Thymus (tissue), 14 donors: ENCODE measurements at places on chromosomes 1 and 21. TPM values are rescaled to one million over a fixed set of nuclear protein-coding genes. Genes with fewer than 3 reads are reported as not detected.

DNA sequence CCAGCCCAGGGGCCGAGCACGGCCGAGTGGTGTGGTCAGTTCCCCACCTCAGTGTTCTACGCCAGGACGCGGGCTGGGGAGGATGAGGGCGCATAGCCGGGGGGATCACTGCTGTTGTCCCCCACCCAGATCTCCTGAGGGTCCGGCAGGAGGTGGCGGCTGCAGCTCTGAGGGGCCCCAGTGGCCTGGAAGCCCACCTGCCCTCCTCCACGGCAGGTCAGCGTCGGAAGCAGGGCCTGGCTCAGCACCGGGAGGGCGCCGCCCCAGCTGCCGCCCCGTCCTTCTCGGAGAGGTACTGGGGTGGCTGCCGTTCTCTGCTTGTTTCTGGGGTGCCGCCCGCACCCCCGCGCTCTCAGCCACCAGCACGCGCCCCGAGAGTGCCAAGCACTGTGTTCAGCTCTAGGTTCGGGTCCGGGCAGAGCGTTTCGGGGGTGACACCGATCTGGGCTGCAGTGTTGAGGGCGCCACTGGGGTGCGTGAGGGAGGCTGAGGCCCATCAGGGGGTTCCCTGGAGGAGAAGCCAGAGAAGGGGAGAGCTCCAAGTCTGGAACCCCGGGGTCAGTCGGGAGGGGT is 17.4 kb downstream of the SAMD11 start:
- no peak overlapping the region for H3K4me3 ChIP-seq
- peaks cover 72% of the 10 kb centered on the region for H3K27me3 ChIP-seq
- H3K36me3 ChIP-seq = peaks cover 25% of the 10 kb centered on the region
- H3K4me1 ChIP-seq = peaks cover 2% of the 10 kb centered on the region
- no peak overlapping the region for H3K27ac ChIP-seq

DNA sequence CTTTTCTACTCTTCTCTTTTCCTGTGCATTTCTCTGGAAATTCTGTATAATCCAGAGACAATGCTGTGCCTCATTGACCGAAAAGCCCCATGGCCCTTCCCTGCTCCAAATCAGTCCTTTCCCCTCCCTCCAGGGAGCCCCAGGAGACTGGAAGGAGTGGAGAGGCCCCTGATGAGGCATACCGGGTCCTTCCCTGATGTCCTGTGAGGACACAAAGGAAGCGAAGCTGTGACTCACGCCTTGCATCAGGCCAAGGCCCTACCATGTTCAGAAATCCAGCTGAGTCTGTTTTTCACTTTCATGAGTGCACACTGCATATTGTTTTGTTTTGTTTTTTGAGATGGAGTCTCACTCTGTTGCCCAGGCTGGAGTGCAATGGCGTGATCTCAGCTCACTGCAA is 38.7 kb upstream of the BECN2 start:
- DNase-seq = no peak
- no peaks in the 10 kb centered on the region for H3K4me1 ChIP-seq
- no peak overlapping the region for H3K4me3 ChIP-seq
- H3K36me3 ChIP-seq = no peaks in the 10 kb centered on the region
- H3K27me3 ChIP-seq = no peaks in the 10 kb centered on the region

- DNase-seq = no peak
- H3K4me3 ChIP-seq = peak overlapping the region; percentile 47
- H3K27me3 ChIP-seq = no peaks in the 10 kb centered on the region
- H3K27ac ChIP-seq = peak overlapping the region; percentile 15
These were observed 28.1 kb downstream of the AHDC1 start for GRCh38 chr1:27575840-27576331.

DNA sequence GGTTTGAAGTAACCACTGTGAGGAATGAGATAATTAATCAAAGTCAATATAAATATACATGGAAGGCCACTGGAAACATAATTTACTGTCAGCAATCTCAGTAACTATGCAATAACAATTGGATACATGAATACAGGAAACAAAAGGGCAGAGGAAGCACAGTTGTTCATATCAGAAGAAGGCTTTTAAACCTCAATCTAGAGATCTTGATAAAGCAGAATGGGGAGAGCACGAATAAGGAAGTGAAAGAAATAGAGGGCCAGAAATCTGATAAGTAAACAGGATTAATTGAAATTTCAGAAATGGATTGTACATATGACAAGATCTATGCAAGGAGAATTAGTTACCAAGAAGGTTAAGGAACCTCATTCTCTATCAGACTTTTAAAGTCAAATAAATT is 93.0 kb downstream of the EVI5 start:
- no peak for DNase-seq
- no peak overlapping the region for H3K4me3 ChIP-seq
- no peaks in the 10 kb centered on the region for H3K27me3 ChIP-seq
- no peak overlapping the region for H3K27ac ChIP-seq
- H3K36me3 ChIP-seq = no peaks in the 10 kb centered on the region
- H3K4me1 ChIP-seq = no peaks in the 10 kb centered on the region

DNA sequence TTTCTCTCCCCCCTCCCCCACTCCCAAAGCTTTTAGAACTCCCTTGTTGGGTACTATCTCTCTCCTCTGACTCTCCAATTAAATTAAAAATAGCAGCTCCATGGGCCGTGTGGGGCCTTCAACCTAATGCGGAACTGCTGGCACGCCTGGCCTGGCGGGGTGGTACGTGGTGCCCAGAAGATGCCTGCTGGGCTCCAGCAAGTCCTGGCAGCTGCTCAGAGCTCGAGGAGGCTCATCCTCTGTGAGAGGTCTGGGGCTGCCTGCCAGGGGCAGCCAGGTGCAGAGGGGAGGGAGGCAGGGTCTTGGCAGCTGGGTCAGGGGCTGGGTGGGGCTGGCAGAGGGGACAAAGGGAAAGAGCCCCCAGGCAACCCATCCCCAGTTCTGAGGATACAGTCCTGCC is 74.4 kb downstream of the ACTL8 start:
- H3K27me3 ChIP-seq = no peaks in the 10 kb centered on the region
- H3K27ac ChIP-seq = no peak overlapping the region
- H3K4me1 ChIP-seq = no peaks in the 10 kb centered on the region
- no peak for DNase-seq

The ATP1A4 gene
- 0.28 TPM for total RNA-seq

GRCh38 chr1:38500352-38500751 is 359.2 kb downstream of the RRAGC start:
- H3K36me3 ChIP-seq = no peaks in the 10 kb centered on the region
- DNase-seq = no peak
- no peaks in the 10 kb centered on the region for H3K4me1 ChIP-seq

- H3K4me3 ChIP-seq = peak overlapping the region; percentile 30
- no peaks in the 10 kb centered on the region for H3K4me1 ChIP-seq
- H3K27ac ChIP-seq = no peak overlapping the region
These were observed 65.7 kb downstream of the MAP3K7CL start for GRCh38 chr21:29195981-29196669.

- H3K27ac ChIP-seq = no peak overlapping the region
- H3K4me3 ChIP-seq = no peak overlapping the region
- H3K4me1 ChIP-seq = no peaks in the 10 kb centered on the region
- no peaks in the 10 kb centered on the region for H3K27me3 ChIP-seq
- DNase-seq = no peak
- no peaks in the 10 kb centered on the region for H3K36me3 ChIP-seq
These were observed 259.4 kb downstream of the KCNJ6 start for GRCh38 chr21:37656899-37657298.

GRCh38 chr21:31606081-31606874 is 53.2 kb upstream of the SOD1 start:
- no peaks in the 10 kb centered on the region for H3K4me1 ChIP-seq
- no peak overlapping the region for H3K4me3 ChIP-seq
- DNase-seq = no peak
- no peaks in the 10 kb centered on the region for H3K36me3 ChIP-seq

DNA sequence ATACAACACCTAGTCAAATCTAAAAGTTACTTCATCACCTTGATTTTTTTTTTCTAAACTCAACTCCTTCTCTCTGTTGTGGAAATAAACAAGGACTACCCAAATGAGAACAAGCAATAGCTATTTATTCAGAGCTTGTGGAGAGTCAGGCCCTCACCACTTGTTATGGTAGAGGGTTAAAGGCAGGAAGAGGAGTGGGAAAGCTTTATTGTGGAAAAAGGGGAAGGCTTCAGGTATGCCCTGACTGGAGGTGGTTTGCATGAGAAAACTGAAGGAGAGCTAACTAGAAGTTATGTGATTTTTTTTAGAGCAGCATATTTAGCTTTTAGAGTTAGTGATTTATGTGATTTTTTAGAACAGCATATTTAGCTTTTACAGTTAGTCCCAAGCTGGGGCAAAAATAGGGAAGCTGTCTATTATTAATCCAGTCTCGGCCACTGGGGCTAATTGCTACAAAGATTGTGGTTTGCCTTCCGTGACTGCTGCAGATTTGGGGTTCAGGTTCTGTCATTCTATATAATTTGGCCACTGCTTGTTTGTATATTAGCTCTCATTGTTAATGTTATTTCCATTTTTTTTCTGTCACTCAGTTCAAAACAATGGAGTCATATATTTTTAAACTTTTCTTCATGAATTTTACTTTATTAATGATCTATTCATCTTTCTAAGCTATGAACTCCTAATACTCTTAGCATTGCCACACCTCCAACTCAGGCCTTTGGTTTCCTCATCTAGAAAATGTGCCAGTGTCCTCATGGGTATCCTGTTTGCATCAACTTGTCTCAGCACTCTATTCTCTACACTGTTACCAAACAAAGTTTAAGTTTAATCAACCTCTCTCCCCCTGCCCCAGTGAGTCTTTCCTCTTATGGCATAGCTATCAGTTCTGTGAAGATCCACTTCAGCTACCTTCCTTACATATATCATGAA is 713.0 kb downstream of the BRINP3 start:
- H3K4me1 ChIP-seq = no peaks in the 10 kb centered on the region
- no peaks in the 10 kb centered on the region for H3K36me3 ChIP-seq
- H3K27me3 ChIP-seq = no peaks in the 10 kb centered on the region
- no peak overlapping the region for H3K4me3 ChIP-seq

- no peaks in the 10 kb centered on the region for H3K4me1 ChIP-seq
- no peak overlapping the region for H3K4me3 ChIP-seq
- no peak overlapping the region for H3K27ac ChIP-seq
- H3K27me3 ChIP-seq = no peaks in the 10 kb centered on the region
- DNase-seq = no peak
These were observed 70.3 kb downstream of the PROX1 start for GRCh38 chr1:214058076-214058475.

DNA sequence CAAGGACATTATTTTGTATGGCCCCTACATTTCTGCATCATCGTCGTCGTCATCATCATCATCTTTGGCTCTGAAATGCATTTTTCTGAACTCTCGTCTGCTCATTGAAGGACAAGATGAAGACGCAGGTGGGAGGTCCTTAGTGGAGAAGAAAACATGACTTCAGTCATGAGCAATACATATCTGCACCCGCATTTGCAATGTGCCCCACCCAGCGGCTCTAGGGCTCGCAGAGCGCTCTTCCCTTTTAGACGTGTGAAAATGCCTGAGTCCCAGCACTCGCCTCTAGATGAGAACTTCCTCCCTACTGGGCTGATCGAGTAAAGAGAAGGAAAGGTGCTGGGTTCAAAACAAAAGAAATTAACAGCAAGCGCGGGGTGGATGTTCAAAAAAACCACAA is 10.1 kb downstream of the C1orf174 start:
- no peaks in the 10 kb centered on the region for H3K27me3 ChIP-seq
- peaks cover 52% of the 10 kb centered on the region for H3K36me3 ChIP-seq
- DNase-seq = no peak
- H3K4me3 ChIP-seq = no peak overlapping the region
- no peak overlapping the region for H3K27ac ChIP-seq

DNA sequence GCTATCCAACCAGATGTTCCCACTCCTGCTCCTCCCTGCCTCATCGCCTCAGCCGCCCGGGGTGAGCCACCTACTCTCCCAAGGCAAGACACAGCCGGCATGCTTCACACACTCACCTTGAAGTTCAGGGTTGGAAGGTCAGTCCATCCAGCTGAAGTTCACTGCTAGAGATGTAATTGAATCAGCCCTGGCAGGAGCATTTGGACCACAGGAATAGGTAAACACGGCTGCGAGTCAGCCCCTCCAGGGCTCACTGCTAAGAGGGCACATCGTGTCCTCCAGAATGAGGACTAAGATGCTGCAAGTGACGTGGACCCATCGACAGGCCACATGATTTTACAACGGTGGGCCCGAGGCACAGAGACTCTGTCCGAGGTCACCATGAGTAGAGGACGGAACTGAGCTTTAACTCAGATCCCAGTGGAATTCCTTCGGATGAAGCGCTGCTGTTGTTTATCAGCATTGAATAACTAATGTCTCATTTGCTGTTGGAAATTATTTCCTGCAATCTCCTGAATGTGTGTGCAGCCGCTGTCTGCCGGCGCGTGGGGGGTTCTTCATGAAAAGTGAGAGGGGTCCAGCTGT is 41.9 kb downstream of the RSPH1 start:
- H3K4me1 ChIP-seq = peaks cover 49% of the 10 kb centered on the region
- H3K36me3 ChIP-seq = no peaks in the 10 kb centered on the region
- H3K4me3 ChIP-seq = no peak overlapping the region
- no peaks in the 10 kb centered on the region for H3K27me3 ChIP-seq
- H3K27ac ChIP-seq = no peak overlapping the region
